ENCODE measurements at places on chromosomes 2 and 18.

- peak; percentile 3 for DNase-seq
Observed at GRCh38 chr2:179440642-179441251, 176.1 kb upstream of the SESTD1 start.

DNA sequence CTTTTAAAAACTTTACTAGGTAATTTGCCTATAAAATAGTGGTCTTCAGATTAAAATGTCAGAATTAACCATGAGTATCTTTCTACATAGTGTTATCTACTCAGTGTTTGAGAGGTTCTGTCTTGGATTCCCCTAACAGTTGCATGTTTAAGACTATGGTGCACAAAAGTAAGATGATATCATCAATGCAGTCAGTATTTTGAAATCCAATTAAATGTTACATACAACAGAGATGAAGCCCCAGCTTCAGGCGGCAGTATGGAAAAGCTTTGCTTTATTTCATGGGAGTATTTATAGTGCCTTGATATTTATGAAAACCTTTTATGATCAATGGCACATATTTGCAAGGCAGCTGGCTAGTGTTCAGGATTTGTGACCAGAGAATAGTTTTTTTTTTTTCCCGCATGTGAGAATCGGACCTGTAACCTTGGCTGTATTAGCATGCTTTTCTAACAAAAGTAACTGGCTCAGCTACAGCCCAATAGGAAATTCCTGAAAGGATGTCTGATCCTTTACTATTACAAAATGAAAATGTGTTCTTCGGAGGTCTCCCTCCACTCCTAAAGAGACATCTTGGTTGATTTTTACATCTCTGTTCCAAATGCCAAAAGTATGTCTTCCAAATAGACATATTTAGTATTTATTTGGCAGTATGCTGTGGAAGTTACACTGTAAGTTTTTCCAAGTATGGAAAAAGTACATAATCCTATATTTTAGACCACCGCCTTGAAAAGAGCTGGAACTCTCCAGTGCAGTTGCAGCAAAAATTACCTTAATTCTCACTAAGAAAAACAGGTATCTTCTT is 319.3 kb upstream of the UBE2E3 start:
- DNase-seq, result peak; percentile 89

DNA sequence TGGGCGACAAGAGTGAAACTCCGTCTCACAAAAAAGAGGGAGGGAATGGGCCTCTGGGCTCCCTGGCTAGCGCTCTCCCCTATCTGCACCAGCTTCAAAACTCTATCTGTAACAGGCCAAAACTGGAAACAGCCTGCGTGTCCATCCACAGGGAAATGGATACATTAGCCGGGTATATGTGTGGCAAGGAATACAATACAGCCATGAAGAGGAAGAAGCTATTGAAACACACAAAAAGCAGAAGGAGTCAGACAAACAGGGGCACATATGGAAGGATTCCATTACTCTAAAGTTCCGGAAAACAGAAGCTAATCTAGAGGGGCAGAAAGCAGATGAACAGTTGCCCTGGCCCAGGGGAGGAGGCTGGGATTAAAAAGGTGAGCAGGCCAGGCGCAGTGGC is 24.6 kb upstream of the SLC35F6 start:
- no peak for DNase-seq

DNA sequence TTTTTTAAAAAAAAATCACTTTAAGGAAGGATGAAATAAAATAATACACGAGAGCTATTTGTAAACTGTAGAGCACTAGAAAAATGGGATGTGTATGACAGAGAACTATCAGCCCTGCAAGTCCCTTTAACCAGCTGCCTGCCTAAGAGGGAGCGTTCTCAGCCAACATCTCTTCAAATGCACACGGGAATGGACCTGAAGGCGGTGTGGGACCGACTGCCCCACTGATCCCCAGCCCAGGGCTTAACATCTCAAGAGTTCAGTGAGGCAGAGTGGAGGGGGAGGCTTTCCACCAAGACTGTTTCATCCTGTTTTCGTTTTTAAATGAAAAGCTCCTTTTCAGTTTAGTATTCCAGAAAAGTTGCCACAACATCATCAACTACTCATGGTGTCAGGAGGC is 2.2 kb downstream of the INPP4A start:
- DNase-seq, result no peak

DNA sequence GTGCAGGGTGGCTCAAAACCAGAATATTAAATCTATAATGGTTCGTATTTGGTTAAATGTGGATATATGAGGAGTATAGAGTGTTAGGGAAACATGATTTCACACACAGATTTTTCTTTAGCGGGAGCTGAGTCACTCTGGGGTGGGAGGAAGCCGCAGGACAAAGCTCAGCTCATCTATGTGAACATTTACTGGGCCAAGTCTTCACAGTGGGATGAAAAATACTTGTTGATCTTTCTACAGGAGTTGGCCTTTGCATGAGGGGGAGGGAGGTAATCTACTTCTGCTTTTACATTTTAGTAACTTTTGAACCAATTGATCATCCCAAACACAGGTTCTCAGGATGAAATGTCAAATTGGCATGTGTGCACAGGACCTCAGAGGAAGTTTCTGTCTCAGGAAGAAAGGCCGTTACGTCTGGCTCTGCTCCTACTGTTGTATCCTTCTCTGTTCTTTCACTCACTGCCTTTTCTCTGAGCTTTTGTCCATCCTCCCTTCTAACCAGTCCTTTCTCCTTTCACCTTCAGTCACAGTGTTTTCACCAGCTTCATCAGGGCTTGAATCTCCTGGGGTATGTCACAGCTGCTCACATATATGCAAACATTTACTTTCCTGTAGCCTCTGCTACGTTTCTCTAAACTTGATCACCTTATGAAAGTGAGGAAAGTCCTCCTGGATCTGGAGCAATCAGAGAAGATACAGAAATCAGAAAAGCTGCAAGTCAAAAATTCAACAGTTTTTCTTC is 943.3 kb upstream of the FANCL start:
- DNase-seq, result no peak

DNA sequence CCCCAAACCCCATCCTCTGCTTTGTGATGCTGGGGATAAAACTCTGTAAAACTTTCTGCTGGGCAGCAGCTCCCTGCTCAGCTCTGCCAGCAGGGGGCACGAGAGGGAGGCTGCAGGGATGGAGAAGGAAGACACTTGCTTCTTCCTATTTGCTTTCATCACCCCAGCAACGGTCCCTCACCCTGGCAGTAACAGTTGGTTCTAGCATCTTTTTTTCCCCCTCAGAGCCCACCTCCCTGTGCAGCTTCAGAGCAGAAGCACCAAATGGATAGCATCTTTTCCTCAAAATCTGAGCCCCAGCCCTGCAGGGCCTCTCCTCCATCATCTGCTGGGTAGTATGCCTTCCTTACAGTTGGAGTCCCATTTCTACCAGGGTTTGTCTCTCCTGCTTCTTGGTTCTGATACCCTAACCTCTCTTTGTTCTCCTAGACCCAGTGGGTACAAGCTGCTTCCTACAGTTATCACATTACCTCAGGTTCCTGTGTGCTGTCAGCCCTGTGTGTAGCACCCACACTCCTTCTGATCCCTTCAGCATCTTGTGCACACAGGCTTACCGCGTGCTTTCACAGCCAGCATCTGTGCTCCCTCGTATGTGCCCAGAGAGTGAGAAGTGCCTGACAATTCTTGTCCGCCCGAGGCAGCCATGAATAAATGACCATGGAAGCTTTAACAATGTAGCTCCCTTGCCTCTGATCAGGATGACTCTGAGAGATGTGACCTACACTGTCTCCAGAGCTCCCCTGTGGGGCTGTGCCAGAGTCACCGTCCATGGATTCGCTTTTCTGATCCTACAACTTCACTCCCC is 14.5 kb downstream of the CKAP2L start:
- peak; percentile 44 for DNase-seq

- DNase-seq, result peak; percentile 68
Observed at GRCh38 chr2:215435280-215435869, 493 bp downstream of the FN1 start.

DNA sequence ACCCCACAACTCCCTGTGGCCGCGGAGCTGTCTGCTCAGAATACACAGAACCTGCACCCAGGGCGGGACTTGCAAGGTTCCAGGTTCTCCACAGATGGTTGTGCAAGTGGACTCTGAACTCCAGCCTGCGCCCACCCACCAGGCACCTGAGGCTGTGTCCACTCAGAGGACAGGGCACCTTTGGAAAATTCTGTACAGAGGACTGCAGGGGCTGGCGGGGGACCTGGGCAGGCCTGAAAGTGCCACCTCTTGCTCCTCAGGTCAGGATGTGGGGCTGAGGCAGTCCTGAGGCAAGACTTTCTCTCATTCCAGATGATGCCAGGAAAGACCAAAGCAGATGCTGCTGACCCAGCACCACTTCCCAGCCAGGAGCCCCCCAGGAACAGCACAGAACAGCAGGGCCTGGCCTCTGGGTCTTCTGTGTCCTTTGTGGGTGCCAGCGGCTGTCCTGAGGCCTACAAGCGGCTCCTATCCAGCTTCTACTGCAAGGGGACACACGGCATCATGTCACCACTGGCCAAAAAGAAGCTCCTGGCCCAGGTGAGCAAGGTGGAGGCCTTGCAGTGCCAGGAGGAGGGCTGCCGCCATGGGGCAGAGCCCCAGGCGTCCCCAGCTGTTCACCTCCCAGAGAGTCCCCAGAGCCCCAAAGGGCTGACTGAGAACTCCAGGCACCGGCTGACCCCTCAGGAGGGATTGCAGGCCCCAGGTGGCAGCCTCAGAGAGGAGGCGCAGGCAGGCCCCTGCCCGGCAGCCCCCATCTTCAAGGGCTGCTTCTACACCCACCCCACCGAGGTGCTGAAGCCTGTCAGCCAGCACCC is 14.4 kb downstream of the ARID5A start:
- no peak for DNase-seq

DNA sequence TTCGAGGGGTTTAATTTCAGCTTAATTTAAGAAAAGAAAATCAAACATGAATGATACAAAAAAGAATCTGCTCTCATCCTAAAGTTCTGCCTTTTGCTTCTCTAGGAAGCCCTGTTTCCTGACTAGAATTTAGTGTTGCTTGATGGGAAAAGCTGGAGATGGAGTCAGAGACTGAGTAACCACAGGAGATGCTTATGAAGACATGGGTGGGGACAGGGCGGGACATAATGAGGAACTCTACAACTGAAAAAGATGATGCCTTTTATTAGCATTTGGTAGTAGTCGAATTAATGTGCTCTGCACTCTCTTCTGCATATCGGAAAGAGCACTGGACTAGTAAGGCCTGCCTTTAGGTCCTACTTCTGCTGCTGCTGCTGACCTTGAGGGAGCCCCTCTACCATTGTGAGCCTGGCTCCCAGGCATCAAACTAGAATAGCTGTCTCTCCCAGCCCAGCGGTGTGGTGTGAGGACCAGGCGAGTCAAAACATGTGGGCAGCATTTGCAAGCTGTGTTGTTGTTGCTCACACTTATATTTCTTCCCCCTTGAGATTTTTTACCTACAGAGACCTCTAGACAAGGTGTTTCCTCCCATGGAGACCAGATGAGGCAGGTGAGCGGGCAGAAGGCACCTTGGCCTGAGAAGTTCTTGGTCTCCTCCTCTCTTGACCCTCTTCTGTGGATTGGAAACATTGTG is 61.5 kb downstream of the INPP4A start:
- no peak for DNase-seq

DNA sequence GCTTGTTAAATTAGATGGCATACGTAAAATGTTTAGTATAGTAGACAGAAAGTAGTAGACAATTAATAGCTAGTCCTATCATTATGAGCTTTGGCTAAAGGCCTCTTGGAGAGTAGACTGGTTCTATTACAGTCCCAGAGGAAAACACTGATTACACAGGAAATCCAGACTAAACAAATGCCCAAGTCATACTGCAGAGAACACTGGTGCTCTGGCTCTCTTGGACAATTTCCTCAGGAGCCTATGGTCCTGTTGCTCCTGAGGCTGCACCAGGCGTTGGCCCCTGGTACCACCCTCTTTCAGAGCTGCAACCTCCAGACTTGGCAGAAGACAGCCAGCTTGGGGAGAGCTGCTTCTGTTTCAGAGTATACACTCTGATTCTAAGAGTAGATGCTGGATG is 41.8 kb downstream of the STAT1 start:
- no peak for DNase-seq

- no peak for DNase-seq
Observed at GRCh38 chr2:142881619-142882018, 4.2 kb downstream of the KYNU start.

DNA sequence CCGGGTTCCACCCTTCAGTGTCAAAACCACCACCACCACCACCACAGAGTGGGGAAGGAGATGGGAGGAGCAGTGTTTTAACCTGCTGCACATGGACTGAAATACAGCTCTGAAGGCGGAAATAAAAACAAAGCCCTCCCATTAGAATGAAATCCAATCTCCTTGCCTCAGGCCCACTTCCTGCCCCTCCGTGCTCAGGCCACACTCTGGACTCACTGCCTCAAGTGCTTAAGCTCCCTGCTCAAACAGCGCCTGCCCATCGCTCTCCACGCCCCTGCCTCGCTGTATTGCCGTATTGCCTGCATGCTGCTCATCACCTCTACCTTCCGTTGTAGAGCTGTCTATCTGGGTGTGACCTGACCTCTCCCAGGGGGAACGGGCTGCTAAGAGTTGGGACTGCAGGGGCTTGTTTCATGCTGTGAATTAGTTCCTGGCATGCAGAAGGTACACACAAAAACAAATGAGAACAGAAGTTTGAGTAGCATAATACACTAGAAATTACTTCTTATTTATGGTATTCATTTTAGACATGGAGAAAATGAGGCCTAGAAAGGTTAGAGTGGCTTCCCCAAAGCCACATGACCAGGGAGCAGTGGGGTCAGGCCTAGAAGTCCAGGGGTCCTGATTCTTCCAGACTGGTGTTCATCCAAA is 31.6 kb upstream of the NEB start:
- no peak for DNase-seq

- DNase-seq, result no peak
Observed at GRCh38 chr2:241759067-241759807, 17.4 kb upstream of the GAL3ST2 start.

- no peak for DNase-seq
Observed at GRCh38 chr2:113231064-113231463, 47.7 kb downstream of the PAX8 start.

GRCh38 chr2:62794791-62795190 is 89.3 kb downstream of the EHBP1 start:
- no peak for DNase-seq

GRCh38 chr18:21820033-21820810 is 79.6 kb downstream of the MIB1 start:
- no peak for DNase-seq

DNA sequence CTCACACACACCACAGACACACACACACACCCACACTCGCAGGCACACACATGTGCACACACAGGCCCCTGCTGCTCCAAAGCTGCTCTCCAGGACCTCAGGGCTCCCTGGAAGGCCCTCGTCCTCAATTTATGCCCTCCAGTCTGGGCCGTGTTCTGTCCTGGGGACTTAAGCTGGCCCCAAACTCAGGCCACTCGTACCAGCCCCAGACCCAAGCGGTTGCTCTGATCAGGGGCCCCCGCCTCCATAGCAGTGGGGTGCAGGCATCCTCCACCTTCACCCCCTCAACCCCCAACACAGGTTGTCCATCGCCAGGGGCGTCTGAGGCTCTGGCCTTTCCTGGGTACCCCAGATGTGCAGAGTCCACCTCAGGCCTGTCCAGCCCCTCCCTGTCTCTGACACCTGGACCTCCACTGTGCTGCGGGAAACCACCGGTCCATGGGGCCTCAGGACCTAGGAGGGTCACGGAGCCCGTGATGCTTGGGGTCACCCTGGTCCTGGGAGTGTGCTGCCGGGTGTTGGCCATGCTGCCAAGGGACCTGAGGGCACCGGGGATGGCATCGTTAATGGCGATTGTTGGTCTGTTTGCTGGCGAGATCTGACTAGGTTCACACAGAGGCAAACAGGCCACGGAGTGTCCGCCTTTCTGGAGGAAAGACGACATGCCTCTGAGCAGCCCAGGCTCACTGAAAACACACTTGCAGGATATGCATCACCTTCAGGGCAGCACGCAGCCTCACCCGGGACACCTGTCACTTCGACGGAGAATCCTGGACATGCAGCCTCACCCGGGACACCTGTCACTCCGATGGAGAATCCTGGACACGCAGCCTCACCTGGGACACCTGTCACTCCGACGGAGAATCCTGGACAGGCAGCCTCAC is 155.6 kb downstream of the NDUFA10 start:
- DNase-seq, result no peak
